Body of pancreas (tissue), 4 donors: ENCODE measurements at places on chromosomes 3 and 15.

DNA sequence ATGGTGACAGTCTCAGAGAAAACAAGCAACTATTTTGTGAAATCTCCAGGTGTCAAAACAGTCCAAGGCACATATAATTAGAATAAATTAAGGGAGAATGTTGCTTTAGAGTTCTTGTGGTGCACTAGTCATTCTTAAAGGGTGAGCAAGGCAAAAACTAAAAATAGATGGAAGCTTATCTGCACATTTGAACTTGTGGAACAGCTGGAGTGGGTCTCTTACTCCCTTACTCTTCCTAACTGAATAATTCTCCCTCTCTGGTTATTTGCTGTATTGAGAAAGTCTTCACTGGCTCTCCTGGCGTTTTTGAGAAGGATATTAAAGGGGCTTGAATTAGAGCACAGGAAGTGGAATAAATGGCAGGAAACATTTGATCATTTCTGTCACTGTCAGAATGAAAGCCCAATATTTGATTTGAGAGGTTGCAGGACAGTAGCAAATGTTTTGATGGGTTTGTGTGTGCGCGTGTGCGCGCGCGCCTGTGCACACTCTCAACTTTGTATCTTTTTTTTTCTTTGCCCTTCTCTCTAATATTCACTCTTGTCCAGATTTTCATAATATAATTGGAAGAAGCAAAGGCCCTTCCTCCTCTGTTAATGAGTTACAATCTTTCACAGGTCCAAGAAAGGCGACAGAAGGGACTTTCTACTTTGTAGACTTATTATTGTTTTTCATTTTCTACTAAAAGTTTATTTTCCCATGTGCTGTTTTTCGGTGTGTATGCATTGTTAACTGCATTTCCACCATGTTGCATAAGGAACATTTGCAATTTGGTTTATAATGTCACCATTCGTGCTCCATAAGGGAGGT is 40.9 kb downstream of the AKAP13 start:
- no peak for DNase-seq

GRCh38 chr3:126557761-126558160 is 971 bp downstream of the C3orf22 start:
- no peak for DNase-seq

DNA sequence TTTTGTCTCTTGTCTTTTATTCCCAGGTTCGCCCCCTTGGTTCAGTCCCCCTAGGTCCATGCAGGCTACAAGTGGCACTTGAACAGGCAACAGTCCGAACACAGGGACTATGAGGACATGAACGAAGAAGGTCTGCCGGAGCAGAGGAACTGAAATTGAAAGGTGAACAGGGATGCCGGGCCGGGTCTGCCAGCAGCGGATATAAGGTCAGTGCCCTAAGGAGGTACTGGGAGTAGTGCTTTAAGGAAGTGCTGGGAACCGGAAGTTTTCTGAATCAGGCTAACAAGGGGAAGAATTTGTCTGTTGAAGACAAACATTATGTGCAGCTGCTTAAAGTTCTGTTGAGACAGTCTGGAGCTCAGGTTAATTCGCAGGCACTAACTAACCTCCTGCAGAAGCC is 46.8 kb downstream of the LSM3 start:
- DNase-seq = no peak

- DNase-seq = no peak
Observed at GRCh38 chr3:24605511-24606028, 110.9 kb upstream of the THRB start.

DNA sequence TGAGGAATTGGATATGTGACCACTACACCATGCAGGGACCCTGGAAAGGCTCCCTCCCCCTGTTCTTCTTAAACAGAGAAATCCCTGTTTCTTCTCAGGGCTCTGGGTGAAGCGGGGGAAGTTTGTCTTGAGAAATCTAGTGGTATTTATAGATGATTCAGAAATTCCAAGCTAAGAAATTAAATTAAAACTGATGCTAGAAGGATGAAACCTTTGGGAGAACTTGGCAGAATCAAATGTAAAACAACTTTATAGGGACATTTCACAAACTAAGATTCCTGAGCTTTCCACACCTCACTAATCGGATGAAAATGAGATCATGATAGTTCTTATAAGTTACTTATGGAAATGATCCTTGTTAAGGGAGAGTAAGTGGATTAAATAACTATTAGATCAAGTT is 54.2 kb downstream of the FBXL2 start:
- no peak for DNase-seq

DNA sequence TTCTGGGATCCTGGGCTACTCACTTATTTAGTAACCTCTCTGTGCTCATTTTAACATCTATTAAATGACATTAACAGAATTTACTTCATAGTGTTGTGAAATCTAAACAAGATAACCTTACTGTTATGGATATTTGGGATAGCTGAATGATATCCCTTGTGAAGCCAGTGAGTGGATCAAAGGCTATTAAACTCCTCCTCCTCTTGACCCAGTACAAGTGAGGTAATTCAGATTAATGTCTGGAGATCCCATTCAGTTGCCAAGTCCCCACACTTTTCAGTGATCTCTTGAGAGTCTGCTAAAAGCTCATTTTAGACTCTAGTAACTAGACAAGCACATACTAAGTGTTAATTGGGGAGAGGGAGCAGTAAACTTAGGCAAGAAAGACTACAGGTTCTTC is 2.5 kb upstream of the ANKRD28 start:
- DNase-seq = no peak

DNA sequence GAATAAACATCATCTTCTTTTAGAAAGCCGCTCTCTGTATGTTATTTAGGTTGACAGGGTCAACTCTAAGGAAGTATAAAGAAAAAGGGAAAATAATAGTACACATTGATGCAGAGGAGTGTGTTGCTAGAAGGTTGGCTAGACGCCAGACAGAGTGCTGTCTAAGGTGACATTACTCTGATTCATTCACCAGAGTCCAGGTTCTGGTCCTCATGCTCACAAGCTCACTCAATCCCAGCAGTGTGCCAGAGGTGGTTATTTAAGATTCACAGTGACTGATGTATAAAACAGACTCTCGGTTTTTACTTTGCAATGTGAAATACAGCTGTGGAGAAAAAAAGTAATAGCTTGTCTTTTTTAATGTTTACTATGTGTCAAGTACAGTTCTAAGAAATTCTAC is 1.7 kb downstream of the CFAP44 start:
- no peak for DNase-seq

GRCh38 chr15:75203017-75203907 is 1.6 kb downstream of the C15orf39 start:
- DNase-seq = no peak

GRCh38 chr3:22244761-22245521 is 493.9 kb upstream of the ZNF385D start:
- no peak for DNase-seq

GRCh38 chr3:154129625-154130024 is 8.4 kb downstream of the ARHGEF26 start:
- no peak for DNase-seq

DNA sequence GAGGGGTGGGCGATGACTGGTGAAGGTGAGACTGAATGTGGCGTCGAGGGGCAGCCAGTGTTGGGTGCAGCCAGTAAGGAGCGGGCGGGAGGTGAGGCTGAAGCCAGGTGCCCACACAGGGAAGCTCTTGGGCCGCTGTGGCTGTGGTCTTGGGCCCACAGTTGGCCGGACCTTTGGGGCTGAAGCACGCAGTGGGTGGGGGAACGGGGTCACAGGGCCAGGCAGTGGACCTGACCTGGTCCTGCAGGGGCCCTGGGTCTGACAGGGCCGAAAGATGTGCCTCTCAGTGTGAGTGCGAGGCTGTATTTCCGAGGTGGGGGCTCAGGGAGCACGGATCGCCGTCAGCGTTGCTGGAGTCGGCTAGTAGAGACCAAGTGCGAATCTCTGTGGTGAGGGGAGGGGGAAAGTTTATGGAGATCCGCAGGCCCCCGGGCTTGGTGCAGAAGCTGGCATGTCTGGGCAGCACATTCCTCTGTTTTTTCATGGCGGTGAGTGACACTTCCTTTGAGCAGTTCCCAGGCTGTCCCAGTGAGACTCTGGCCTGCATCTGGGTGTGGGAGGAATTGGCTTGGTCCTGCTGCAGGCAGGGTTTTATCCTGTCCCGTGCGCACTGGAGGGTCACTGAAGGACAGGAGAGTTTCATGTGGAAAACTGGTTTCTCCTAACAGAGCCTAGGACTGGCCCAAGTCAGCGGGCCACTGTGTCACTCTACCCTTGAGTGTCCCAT is 100.8 kb downstream of the TMEM266 start:
- no peak for DNase-seq

- peak; percentile 72 for DNase-seq
Observed at GRCh38 chr15:65824031-65824743, 32.1 kb upstream of the DENND4A start.

- no peak for DNase-seq
Observed at GRCh38 chr15:48510976-48511375, 134.5 kb downstream of the FBN1 start.

GRCh38 chr3:172415323-172415722 is 32.9 kb downstream of the GHSR start:
- DNase-seq = no peak

DNA sequence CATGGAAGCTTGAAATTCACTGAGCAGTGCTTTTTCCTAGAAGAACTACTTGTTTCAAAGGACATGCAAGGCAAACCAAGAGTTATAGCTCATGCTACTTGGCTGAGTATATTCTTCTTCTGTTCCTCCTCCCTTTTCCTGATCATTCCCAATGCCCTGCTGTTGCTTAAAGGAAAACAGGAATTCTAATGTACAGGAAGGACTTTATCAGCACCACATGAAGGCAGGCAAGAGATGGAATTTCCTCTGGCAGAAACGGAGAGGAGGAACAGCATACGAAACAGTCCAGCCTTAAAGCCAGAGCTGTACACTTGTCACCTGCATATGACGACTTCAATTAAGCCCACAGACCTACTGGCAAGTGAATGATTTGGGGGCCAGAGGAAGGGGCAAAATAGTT is 15.7 kb downstream of the MEIS2 start:
- DNase-seq = no peak

DNA sequence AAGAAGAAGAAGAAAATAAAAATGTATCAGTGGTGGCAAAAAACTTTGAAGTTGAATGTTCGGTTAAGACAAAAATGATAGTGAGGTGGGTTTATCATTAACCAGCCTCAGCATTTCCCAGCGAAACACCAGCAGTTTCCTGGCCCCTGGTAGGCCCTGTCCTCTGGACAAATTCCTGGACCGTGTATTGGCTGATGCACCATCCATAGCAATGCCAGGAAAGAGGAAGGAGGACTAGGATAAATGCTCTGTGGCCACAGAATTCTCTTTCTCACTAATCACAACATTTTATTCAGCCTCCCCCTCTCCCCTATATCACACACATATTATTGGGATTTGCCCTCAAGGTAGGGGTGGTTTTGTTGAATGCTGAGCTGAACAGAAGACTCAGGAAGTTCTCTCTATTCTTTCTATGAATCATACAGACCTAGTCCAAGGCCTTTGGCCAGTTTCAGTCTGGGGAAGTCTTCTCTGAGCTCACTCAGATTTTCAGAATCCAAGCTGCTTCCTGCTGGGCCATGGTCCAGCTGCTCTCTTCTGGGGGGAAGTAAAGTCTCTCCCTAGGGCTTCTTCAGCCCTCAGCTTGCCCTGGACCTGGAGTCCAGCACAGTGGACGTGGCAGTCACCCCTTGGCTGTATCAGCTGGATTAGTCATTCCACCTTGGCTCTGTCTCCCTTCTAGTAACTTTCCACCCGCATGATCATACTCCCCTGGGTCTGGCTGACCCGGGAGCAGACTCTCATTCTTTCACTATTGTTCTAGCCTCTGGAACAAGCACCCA is 27.6 kb downstream of the SLC28A1 start:
- DNase-seq = peak; percentile 85

GRCh38 chr3:107661447-107662123 is 138.8 kb downstream of the BBX start:
- DNase-seq = no peak
